Daoy (cell line): ENCODE measurements at places on chromosomes 1 and 21.

DNA sequence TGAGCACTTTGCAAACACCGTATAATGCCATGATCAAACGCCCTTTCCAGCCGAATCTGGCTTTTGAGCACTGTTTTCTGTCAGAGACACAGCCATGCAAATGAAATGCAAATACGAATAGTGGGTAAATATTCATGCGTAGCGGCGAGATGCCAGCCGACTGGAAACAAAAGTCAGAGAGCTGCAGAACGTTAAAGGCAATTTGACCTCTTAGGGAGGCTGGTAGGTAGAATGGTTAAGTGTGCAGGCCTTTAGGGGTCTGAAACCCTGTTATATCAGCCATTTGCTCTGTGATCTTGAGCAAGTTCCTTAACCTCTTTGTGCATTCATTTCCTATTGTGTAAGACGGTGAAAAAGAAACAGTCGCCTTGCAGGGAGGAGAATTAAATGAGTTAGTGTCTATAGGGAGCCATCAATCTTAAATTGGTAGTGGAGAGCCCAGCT, 6.5 kb upstream of the SDHB start:
- DNase-seq: no peak

DNA sequence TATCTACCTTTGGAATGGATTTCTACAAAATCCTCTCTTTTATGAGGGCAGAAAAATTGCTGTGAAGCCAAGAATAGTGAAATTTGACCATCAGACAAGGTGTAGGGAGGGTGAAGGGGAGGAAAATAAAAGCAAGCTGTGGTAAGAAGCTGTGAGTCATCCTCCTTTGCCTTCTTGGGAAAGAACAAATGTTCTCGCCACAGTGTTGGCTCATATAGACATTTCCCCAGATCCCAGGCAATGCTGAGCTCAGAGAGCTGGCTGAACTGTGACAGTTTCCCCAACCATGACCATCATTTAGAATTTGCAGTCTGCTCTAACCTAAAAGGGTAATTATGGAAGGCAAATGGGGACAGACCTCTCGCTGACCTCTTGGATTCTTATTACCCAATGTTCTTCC, 235.4 kb downstream of the PBX1 start:
- DNase-seq: peak; percentile 86

DNA sequence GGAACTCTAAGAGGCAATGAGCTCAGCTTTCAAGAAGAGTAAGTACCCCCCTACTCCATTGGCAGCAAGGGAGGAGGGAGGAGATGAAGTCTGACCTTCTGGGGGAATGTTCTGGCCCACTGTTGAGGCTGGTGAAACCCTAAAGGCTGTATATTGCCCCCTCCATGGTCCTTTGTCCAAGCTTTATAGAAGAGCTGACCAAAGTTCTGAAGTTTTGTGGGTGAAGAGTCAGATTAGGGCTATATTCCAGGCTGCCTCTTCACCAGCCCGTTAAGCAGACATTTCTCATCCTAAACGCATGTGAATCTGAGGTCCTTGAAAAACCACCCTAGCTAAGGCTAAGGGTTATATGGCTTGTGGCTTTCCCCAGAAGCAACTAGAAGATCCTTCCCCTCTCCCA, 1.4 kb downstream of the C1orf94 start:
- no peak for DNase-seq

GRCh38 chr1:160776178-160776577, 19.8 kb upstream of the LY9 start:
- DNase-seq: no peak

- no peak for DNase-seq
These were observed 524.5 kb downstream of the MATN1 start for GRCh38 chr1:30198795-30199403.

GRCh38 chr1:77562596-77563150, 119.8 kb downstream of the ZZZ3 start:
- no peak for DNase-seq

DNA sequence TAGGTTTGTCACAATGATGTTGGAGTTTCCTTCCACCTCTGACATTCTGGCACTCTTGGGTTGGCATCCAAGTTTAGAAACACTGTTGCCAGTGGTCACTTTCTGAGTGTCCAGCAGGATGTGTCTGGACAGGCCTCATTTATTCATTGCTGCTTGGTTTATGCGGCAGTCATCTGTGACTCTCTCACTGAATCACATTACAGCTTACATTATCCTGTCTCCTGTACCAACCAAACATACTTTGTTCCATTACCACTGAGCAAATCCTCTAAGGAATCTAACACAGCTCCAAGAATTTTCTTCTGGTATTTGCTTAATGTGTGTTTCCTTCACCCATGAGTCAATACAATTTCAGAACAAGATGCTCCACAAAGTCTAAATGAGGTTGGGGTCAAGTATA, 19.9 kb downstream of the SGIP1 start:
- no peak for DNase-seq

DNA sequence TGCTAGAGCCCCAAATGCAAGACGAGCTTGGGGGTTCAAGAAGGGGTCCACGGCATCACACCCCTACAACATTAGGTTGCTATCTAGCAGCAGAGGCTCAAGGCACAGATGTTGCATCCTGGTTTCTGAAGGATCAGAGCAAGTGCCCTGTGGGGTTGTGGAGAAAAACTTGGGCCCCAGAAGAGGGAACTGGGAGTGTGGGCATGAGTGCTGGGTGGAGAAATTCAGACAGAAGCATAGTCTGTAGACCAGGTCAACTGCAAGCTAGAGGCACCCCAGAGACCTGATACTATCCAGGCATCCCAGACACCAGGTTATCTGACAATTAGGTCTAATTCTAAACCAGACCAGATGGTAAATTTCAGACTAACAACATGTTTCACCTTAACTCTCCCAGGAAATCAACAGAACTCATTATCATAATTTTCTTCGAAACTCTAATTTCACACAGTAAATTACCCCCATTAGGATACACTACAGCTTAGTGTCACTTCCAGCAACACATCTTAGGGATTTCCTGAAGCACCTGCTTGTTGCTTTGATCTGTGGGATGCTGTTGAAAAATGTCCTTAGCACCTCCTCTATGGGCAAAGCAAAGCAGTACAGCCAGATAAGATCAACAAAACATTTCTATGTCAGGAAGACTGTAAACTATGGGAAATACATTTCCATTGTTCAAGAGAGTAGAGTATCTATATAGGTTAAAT, 179.3 kb downstream of the VAV3 start:
- no peak for DNase-seq

- no peak for DNase-seq
These were observed 149.7 kb upstream of the JUN start for GRCh38 chr1:58933599-58933926.

DNA sequence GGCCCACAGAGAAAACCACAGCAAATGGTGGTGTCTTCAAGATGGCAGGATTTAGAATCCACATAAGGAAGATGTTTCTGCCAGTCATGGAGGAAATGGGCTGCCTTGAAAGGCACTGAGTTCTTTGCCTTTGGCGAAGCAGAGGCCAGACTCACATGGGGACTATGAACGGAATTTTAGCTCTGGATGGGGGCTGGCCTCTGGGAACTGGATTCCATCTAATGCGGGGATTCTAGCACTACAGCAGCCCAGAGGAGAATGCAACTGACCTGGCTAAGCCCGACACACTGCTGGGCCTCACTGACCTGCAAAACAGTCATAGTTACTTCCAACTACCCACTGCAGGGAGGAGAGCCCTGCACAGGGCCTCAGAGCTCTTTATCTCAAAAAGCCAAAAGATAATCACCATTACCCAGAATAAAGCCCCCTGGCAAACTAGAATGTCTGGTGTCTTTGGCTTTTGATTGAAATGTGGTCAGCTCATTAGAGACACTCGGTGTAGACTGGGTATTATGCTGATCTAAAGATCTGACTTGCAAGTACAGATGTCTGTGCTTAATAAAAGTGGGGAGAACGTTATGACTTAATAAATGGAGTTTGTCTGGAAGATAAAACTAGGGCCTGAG, 11.6 kb downstream of the HCRTR1 start:
- DNase-seq: no peak

DNA sequence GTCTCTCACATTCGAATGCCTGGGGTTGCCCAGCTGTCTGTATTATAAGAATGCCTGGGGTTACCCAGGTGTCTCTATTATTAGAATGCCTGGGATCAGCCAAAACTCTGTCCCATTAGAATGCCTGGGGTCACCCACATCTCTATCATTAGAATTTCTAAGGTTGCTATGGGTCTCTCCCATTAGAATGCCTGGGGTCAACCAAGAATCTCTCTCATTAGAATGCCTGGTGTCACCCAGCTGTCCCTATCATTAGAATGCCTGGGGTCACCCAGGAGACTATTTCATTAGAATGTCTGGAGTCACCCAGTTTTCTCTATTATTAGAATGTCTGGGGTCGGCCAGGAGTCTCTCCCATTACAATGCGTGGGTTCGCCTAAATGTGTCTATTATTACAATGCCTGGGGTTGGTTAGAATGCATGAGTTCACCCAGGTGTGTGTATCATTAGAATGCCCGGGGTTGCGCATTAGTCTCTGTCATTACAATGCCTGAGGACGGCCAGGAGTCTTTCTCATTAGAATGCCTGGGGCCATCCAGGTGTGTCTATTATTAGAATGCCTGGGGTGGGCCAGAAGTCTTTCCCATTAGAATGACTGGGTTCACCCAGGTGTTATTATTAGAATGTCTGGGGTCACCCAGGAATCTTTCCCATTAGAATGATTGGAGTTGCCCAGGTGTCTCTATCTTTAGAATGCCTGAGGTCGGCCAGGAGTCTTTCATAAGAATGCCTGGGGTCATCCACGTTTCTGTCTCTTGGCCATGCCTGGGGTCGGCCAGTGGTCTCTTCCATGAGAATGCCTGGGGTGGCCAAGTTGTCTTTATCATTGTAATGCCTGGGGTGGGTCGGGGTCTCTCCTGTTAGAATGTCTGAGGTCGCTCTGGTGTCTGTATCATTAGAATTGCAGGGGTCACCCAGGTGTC, 59.6 kb downstream of the RNF187 start:
- no peak for DNase-seq

GRCh38 chr1:110494522-110495406, 24.2 kb downstream of the KCNA10 start:
- DNase-seq: no peak

- no peak for DNase-seq
These were observed 8.8 kb downstream of the LAMB3 start for GRCh38 chr1:209643285-209644020.

DNA sequence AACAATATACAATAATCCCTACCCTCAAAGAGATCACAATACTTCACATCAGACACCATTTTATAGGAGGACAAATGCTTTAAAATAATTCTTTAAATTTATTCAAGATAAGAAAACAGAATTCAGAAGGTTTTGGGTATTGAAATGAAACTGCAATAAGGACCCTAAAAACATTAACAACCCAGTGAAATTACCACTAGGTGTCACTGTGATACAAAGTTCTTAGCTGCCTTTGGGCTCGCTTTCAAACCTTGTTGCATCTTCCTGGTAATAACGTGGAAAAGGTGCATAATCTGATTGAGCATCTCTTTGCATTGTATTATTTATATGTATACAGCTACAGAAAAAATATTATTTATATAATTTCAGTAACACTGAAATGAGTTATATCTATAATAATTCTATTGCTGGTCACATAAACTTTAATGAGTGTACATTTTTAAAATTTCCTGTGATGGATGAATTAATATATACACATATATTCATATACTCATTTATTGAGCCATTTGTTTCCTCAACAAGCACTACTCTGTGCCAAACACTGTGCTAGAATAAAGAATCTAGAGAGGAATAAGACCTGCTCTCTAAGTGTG, 185.2 kb downstream of the FAF1 start:
- peak; percentile 38 for DNase-seq

DNA sequence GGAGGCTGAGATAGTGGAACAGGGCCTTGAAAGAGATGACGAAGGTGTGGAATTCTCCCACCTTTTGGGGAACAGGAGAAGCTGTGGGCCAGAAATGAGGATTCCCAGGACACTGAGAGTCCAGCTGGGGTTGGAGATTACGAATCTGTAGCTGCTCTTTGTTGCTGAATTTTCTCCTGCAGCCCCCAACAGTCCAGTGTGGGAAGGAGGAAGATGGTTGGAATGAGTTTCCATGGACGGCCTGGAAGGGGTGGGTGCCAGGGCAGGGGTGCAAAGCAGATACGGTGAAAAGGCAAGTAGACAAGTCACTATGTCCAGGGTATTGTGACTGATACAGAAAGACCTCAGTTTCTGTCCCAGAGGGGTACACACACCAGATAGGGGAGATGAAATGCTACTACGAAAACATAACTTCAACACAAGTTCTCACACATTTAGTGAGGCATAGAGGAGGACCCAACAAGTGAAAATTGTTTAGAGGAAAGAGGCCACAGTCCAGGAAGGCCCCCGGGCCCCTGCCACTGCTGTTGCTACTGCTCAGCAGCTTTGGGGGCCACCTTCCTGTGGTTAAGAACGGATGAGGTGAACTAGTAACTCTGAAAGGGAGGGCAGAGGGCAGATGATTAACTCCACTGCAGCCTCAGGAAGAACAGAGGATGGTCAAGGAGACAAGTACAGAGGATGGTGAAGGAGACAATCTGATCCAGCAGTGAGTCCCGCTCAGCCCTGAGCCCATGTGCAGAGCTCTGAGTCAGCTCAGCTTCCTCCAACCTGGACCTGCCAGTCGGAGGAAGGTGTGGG, 7.3 kb downstream of the CD244 start:
- DNase-seq: no peak

- no peak for DNase-seq
These were observed 36.6 kb downstream of the SLAMF6 start for GRCh38 chr1:160486453-160486852.

DNA sequence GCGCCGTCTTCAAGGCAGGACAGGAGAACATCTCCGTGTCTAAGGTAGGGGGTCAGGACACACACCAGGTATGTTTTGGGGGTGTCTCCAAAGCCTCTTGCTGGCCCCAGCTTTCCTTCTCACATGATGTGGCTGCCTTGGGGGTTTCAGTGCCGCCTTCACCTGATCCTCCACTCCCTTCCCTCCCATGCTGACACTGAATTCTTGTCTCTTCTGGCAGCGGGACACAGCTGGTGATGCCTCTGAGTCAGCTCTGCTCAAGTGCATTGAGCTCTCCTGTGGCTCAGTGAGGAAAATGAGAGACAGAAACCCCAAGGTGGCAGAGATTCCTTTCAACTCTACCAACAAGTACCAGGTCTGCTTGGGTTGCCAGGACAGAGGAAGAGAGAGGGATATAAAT, 13.5 kb downstream of the ATP1A2 start:
- peak; percentile 46 for DNase-seq

GRCh38 chr1:43887748-43888147, 45.9 kb upstream of the ARTN start:
- no peak for DNase-seq

DNA sequence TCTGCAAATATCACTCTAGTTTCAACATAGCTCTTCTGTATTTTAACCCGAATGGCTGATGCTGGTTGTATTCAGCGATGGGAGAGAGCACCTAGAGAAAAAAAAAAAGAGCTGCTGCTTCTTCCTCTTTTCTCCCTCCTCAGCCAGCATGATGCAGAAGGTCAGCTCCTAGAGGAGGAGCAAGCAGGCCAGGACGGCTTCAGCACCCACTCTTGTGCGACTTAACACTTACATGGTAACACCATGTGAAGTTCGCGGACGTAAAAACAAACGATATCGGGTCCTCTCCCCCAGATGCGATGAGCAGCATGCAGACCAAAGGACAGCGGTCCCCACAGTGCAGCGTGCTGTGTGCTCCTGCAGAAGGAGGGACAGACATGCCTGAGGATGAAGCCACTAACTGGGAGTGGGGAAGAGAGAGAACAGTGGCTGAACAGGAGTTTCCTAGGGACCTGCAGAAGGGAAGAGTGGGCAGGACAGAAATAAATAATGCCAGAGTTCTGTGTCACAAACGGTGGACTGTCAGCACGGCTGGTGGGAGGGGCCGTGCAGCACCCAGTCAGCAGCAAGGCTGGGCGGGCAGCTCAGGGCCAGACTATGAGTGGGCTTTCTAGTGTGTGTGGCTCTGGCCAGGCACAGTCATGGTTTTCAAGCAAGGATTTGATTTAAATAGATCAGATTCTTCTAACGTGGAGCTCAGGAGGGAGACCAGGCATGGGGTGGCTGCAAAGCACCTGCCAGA, 11.4 kb upstream of the B3GALT5 start:
- DNase-seq: peak; percentile 26
